ENCODE measurements at places on chromosomes 5 and 9.

GRCh38 chr9:131666029-131666428, 73.8 kb downstream of the RAPGEF1 start:
- DNase-seq: no peak

GRCh38 chr9:86707932-86708510, 239.3 kb downstream of the GAS1 start:
- DNase-seq: no peak

- DNase-seq: no peak
Measured at GRCh38 chr9:33809506-33809905, 7.5 kb upstream of the UBE2R2 start.

- no peak for DNase-seq
Measured at GRCh38 chr5:74021126-74021525, 395.1 kb downstream of the ARHGEF28 start.

- DNase-seq: no peak
Measured at GRCh38 chr5:181241393-181241975, 2.2 kb downstream of the RACK1 start.

DNA sequence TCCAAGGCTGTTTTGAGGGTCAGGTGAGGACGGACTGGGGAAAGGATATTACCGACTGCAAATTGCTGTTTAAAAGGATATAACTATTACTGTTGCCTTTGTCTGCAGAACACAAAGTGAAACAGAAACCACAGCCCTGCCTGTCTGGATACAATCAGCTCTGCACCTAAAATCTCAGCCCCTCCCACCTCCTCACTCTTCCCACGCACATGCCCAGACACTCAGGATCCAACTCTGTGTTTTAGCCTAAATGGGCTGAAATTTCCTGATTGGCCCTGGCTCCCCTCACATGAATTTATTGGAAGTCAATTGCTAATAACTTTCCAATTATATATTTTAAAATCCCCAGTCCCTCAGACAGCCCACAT, 176.3 kb upstream of the PPP1R26 start:
- DNase-seq: no peak

DNA sequence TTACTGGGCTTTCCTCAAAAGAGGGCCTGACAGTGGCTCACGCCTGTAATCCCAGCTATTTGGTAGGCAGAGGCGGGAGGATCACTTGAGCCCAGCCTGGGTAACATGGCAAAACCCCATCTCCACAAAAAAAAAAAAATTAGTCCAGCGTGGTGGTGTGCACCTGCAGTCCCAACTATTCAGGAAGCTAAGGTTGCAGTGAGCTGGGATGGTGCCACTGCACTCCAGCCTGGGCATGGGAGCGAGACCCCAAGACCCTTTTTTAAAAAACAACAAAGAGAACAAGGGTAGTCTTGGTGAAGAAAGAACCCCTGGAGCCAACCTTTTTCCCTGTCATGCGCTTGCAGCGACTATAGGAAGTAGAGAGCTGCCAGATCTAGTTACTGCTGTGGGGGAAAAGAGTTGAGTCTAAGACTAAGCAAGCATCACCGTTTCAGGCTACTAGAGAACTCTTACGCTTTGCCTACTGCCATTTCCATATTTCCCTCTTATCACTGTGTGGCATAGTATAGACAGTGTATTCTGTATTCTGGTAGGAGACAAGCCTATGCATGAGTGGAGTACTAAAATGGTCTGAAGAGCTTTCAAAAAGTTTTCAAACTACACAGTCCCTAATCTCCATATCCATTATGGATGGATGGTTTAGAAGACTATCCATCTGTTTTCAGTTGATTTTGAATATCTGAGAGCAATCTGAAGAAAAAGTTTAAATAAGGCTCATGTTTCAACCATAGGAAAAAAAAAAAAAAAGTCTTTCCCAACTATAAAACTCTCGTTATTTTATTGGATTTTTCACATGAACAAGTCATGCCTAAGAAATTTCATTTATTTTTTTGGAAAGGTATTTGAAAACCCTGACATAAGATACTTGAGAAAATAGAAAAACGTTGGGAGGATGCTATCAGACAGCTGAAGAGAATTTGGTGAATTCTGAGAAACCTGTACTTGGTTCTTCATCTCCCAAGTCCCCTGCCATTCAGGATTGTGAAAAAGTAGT, 2.6 kb downstream of the C9orf40 start:
- DNase-seq: no peak

- no peak for DNase-seq
Measured at GRCh38 chr5:78659714-78660113, 11.1 kb upstream of the LHFPL2 start.

DNA sequence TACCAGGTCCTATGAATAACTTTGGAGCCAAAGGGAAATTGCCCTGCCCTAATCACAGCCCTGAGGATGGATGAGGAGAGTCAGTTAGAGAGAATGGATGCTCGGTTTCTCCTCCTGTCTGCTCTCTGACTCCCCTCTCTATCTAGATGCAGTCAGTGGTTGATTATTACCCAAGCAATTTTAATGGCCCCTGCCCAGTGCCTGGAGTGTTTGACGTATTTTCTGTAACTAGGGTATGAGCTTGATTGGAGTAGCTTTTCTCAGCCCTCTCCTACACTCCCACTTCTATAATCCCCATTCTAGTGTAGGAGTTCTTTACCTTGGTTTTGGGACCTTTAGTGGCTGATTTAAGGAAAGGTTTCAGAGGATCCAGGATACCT, 60.4 kb downstream of the DOCK2 start:
- no peak for DNase-seq

GRCh38 chr5:131993676-131994075, 17.8 kb downstream of the ACSL6 start:
- DNase-seq: no peak

GRCh38 chr5:43256261-43256966, 56.8 kb downstream of the HMGCS1 start:
- DNase-seq: no peak

DNA sequence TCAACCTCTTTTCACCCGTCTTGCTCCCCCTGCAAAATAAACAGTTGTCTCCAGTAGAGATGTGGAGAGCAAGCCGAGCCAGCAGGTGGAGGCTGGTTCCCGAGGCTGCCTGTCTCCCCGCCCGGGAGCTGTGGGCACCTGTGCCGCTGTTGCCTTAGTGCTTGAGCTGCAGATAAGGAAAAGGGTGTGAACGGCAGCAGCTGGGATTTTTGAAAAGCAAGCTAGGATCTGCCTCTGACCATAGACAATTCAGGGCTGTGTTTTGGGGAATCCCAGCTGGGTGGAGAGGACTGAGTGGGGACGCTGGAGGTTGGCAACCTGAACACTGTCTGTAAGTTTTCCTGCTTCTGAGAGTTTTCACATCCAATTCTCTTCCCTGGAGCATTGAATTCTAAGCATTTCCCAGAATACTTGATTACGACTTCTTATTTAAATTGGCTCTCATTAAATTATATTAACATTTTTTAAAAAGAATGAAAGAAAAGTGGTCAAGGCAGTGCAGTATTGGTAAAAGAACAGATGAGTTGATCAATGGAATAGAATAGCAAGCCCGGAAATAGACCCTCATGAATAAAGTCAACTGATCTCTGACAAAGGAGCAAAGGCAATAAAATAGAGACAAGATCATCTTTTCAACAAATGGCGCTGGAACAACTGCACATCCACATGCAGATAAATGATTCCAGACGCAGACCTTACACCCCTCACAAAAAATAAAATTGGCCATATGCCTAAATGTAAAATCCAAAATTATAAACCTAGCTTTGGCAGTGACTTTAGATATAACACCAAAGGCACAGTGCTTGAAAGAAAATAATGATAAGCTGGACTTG, 9.7 kb downstream of the WNK2 start:
- no peak for DNase-seq

GRCh38 chr5:179339081-179339480, 6.2 kb downstream of the ADAMTS2 start:
- no peak for DNase-seq

- no peak for DNase-seq
Measured at GRCh38 chr9:107868186-107868585, 378.6 kb upstream of the KLF4 start.

GRCh38 chr9:20396509-20396908, 225.8 kb downstream of the MLLT3 start:
- no peak for DNase-seq

DNA sequence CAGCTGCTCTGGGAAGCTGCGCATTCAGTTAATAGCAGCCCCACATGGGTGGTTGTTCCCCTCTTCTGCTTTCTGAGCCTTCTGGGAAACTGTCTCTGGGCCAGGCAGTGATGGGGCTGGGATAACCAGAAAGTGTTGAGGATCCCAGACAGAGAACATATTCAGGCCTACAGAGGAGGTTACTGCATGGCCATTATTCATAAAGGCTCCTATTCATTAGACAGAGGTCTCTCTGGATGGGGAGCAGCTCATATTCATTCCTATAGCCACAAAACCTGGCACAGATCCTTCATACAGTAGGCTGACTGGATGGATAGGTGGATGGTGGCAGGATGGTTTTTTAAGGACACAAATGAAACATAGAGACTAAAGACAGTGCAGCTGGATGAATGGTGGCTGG, 76.3 kb downstream of the HSPA4 start:
- DNase-seq: no peak

- DNase-seq: no peak
Measured at GRCh38 chr5:31232273-31232888, 38.9 kb downstream of the CDH6 start.

- DNase-seq: no peak
Measured at GRCh38 chr5:93675460-93676450, 65.6 kb downstream of the POU5F2 start.

- DNase-seq: no peak
Measured at GRCh38 chr9:86022687-86023266, 76.6 kb downstream of the GOLM1 start.

GRCh38 chr5:107104040-107104995, 566.4 kb downstream of the EFNA5 start:
- no peak for DNase-seq

- DNase-seq: no peak
Measured at GRCh38 chr9:138082918-138083636, 205.5 kb downstream of the CACNA1B start.

- DNase-seq: peak; percentile 51
Measured at GRCh38 chr5:139561655-139562451, 714 bp downstream of the UBE2D2 start.

DNA sequence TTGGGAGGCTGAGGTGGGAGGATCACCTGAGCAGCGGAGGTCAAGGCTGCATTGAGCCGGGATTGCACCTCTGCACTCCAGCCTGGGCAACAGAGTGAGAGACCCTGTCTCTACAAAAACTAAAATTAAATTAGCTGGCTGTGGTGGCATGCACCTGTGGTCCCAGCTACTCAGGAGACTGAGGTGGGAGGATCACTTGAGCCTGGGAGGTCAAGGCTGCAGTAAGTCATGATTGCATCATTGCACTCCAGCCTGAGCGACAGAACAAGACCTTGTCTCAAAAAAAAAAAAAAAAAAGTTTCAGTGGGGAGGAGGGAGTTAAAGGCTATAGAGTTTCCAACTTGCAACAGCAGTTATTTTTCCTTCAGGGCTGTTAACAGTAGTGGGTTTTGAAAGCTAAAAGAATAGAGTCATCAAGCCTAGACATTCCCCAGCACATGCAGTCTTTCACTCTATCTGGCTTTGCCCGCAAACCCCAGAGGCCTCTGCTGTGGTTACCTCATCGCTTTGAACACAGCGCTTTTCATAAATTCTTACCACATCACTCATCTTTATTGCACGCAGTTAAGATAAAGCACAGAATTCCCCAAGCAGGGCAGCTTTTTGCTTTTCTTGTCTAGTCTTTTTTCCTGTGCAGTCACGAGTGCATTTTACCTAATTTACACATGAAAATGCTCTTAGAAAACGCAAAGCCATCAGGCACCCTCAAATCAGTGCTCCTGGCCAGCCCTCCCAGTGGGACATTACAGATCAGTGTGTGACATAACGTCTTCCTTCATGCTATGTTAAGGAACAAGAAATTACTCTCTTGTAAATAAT, 8.7 kb upstream of the SLC2A8 start:
- DNase-seq: peak; percentile 73

DNA sequence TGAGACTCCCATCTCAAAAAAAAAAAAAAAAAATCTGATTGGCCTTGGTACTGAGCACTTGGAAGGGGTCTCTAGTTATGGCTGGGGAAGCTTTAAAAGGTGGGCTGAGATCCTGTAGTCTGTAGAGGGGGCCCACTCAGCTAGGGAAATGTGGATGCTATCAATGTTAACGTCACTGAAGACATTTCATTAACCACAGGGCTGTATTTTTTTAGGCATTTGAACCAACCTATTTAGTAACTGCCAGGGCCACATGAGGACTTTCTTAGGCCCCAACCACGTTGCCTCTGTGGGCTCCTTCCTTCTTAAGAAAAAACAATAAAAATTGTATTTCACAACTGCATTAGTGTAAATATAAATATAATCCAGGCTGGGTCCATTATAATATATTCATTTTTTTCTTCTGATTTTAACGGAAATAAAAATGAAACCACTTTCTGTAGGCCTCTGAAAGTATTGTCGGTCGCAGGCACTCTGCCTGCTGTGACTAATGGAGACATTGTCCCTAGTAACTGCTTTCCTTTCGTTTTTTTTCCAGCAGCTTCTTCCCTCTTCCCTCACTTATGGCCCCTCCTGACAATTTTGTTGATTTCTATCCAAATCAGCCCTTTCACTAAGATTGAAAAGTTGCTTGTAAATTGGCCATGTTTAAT, 71.6 kb downstream of the GCNT1 start:
- DNase-seq: no peak

All from activated naive CD4-positive, alpha-beta T cell (primary cell).